ENCODE measurements at places on chromosomes 6 and 20.

- no peak for DNase-seq
These were observed 140.8 kb upstream of the CARMIL1 start for GRCh38 chr6:25138233-25138933.

DNA sequence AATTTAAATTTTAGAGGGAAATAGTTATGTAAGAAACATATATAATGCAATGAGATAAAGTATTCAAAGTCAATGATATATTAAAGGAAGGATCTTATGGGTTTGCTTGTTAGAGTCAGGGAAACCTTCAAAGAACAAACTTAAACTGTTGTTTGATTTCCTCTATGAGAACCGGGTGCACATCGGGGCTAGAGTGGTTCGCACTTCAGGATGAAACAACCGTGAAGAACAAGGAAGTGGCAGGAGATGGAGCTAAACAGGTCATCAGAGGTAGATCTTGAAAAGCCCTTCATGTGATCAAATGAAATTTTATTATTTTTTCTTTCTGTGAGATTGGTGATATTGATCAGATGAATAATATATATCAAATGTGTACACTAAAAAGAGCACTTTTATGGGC is 951.9 kb upstream of the FLRT3 start:
- DNase-seq: no peak

- no peak for DNase-seq
These were observed 1.5 kb upstream of the STX16 start for GRCh38 chr20:58649288-58650180.

- DNase-seq: no peak
These were observed 47.7 kb downstream of the DNAH8 start for GRCh38 chr6:38762848-38763247.

DNA sequence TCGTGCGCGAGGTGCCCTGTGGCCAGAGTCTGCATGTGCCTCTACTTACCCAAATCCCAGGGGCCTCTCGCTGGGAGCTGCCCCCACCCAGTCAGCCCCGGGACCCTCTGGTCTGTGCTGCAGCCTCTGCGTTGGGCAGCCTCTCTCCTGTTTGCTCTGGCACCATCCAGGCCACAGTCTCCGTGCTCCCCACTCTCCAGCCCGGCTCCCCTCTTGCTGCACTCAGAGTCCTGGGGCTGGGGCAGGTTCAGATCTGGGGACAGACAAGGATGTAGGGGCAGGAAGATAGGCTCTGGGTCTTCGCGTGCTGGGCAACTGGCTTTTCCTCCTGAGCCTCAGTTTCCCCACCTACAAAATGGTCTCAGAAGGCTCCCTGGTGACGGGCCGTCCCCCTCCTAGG is 70.8 kb upstream of the GATA5 start:
- DNase-seq: no peak
